ENCODE measurements at places on chromosomes 7 and 10.

- no peak for DNase-seq
Measured at GRCh38 chr7:151076863-151077704, 3.5 kb downstream of the FASTK start.

DNA sequence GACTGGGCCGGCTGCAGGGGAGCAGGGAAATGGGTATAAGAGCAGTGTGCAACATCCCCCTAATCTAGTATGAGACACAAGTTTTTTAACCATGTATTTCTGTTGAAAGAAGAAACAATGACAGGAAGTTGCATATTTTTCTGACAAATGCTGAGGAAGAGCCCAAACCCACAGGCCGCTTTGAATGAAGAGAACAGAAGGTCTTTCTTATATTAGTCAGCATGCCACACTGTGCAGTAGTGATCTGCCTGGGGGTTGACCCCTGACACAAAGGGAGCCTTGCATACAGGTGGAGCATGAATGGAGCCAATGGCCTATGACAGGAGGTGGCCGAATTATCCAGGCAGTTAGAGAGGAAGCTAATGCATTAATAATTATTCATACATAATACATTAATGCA is 518.3 kb downstream of the PLXDC2 start:
- no peak for DNase-seq

GRCh38 chr7:38318803-38319416 is 45.5 kb upstream of the TARP start:
- peak; percentile 86 for DNase-seq

GRCh38 chr7:94276795-94277194 is 117.9 kb upstream of the COL1A2 start:
- peak; percentile 64 for DNase-seq

DNA sequence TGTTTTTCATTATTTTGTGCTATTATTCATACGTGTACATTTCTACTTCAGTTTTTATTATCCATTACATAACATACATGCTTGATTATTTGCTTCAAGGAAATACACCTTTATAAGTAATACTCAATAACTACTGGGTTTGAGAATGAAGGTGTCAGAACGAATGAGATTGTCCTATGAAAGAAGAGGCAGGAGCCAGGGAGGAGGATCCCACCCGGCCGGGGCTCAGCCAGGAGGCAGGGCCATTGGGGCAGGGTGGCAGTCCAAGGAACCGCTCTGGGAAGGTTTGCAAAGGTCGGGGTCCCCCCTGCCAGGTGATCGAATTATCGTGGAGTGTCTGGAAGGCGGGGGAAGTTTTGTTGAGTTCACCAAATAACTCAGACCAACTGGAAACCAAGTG is 9.1 kb downstream of the TRIM56 start:
- no peak for DNase-seq

- DNase-seq, result peak; percentile 42
Measured at GRCh38 chr7:50739744-50740435, 42.8 kb downstream of the GRB10 start.

DNA sequence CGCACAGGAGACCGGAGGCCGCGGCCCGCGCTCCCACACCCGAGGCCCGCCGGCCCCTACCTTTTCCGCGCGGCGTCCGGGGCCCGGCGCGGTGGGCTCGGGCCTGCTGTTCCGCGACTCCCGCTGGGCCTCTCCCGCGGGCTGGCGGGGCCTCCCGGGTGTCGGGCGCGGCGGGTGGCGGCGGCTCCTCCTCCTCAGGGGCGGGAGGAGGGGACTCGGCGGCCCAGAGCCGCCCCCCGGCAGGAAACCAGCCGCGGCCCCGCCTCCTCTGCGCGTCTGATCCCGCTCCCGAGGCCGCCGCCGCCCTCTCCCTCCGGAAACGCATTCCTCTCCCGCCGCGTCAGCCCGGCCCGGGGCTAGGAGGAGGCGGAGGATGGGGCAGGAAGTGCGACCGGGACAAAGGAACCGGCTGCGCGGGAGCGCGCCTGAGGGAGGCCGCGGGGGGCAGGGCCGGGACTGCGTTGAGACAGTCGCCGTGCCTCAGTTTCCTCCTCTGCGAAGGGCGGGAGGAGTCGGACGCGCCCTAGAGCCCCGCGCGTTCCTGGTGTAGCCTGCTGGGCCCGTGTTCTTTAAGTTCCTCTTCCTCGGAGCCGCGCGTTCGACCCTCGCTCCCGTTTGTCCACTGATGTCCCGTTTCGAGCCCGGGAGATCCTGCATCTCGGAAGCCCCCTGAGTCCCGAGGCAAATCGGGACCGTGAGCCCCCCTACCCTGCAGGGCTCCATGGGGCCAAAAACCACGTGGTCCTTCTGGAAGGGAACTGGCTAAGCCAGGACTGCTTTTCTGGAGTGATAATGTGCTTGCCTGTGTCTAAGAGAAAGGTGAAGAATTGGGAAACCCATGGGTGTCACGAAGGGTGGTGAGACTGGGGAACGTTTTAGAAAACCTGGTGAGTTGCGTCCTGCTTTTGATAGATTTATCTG is at the start of gene ITGB1:
TSS of gene ITGB1 (minus strand) at position 146 of the 921 bp plus-strand sequence. CDS start 22,672 bp downstream, outside the sequence.
- peak; percentile 90 for DNase-seq

- DNase-seq, result no peak
Measured at GRCh38 chr10:102324061-102324460, 71.4 kb upstream of the NFKB2 start.

GRCh38 chr7:155948845-155949244 is 136.6 kb upstream of the SHH start:
- DNase-seq, result no peak

DNA sequence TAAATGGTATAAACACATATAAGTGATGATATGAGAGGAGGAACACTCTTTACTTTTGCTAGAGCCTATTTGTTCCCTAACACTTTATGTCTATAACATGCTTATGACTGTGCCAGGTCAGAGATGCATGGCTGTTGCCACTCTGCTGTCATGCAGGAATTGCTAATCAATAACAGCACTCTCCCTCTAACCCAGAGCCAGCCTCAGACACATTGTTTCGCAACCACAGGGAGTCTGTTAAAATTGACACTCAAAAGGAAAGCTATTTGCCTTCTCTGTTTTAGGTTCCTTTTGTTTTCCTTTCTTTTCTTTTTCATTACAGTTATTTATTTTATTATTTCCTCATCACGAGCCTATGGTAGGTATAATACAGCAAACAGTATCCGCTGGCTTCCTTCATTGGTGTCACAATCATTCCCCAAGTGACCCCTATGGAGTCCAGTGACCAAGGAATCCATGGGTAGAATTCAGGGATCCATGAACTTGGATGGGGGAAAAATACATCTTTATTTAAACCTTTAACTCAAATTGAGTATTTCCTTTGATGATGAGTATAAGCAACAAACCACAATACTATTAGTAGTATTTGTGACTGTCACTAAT is 6.8 kb downstream of the PON2 start:
- no peak for DNase-seq

GRCh38 chr7:70505886-70506285 is 626.1 kb upstream of the GALNT17 start:
- DNase-seq, result no peak

GRCh38 chr10:96840841-96841518 is 8.9 kb downstream of the LCOR start:
- DNase-seq, result peak; percentile 87

DNA sequence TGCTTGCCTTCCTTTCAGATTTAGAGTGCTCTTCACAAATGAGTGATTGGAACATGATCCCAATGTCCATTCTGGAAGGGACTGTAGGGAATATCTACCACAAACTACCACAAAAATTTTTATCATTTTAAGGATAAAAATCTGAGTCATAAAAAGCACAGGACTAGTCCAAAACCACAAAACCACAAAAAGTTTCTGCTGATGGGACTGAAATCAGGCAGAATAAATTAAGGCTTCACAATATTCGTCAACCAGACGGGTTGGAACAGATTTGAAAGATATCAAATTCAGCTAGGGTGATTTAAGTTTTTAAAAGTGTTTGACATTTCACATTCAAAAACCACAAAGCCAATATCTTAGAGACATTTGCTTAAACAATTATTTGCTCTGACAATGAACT is 100.1 kb upstream of the PTN start:
- peak; percentile 93 for DNase-seq

- DNase-seq, result no peak
Measured at GRCh38 chr10:71300555-71301370, 18.3 kb upstream of the SLC29A3 start.

- DNase-seq, result no peak
Measured at GRCh38 chr10:2575460-2575859, 491.9 kb upstream of the PFKP start.

DNA sequence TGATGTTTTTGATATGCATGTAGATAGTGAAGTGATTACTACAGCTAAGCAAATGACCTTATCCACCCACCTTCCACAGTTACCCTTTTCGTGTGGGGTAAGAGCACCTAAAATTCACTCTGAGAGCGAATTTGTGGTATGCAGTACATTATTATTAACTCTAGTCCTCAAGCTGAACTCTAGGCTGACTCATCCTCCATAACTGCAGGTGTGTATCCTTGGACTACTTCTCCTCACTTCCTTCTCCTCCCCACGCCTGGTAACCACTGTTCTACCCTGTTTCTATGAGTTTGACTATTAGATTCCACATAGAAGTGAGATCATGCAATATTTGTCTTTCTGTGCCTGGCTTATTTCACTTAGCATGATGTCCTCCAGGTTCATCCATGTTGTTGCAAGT is 484.6 kb downstream of the GATA3 start:
- DNase-seq, result peak; percentile 64

- DNase-seq, result no peak
Measured at GRCh38 chr7:70416347-70416985, 715.5 kb upstream of the GALNT17 start.

DNA sequence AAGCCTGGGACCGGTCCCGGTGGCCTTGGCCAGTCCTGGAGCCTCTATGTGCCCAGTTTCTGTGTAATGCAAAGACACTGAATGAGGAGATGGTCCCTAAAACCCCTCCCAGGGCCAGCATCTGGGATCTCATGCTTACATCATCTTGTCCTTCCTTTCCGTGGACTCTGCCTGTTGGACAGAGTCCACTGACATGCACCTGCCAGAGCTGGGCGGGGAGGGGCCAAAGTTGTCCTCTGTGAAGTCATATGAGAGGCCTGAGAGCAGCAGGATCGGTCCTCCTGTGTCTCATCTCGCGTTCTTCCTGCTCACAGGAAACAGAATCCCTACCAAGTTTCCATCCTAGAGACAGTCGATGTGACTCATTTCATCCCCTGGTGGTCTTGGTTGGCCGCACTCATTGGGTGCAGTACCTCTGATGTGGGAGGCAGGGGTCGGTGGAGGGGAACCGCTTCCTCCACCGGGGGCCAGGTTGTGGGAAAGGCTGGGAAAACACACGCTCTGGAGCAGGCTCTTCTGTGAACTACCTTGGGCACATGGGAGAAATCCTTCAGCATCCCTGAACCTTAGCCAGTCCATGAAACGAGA is 389.6 kb upstream of the PODXL start:
- no peak for DNase-seq

GRCh38 chr10:77401683-77402082 is 235.9 kb downstream of the KCNMA1 start:
- no peak for DNase-seq

DNA sequence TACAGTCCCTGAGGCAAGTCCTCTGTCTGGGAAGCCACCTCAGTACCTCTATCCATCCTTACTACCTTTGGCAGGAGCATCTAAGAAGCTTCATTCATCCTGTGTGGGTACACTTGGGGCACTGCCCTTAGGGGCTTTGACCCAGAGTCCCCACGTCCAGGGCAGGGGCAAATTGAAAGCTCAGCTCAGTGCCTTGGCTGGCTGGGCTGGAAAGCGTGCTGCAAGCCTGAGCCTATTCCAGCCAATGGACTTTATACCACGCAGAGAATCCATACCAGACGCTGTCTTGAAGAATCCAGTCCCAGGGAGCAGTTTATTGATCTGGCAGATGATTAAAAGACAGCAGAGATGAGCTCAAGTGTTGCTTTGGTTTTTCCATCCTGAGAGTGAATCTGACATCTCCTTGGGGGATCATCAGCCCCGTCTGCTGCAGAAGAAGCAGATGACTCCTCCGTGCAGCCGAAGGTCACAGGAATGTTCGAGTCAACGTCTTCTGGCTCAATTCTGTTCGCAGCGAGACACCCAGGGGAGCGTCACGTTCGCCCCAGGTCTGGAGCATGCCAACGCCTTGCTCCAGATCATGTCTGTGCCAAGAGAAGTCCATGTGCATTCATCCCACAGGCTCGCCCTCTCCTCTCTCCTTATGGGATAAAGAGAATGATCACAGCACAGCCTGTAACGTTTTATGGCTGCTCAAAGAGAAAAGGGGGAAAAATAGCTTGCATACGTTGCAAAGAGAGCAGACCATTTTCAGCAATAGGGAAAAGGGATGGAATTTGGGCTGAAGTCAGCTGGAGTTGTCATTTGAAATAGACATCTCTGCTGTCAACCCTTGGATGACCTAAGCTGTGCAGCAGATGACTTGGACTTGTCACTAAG is 35.8 kb upstream of the LYZL1 start:
- DNase-seq, result no peak

DNA sequence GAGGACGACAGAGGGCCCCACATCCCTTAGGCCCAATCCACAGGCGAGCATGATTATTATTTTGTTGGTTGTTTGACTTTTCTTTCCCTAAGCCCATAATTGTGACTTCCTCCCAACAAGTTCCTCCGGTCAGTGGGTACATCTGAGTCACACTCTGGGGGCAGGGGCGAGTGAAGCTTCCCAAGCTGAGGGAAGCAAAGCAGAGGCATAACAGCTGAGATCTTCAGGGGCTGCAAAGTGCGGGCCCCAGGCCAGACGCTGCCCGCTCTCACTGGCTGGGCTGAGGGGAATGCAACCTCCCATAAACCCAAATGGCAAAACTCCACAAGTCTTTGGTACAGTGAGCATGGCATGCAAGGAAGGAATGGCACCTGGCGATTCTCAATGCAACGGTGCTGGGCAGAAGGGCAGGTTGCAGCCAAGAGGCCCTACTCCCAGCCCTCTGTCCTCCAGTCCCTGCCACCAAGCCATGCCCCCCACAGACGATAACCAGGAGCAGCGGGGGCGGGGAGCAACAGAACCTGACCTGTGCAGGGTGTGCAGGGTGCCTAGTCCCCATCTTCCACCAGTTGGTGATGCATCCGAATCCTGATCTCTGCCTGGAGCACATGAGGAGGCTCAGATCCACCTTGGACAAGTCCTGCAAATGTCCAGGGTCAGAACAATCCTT is 25.3 kb downstream of the TNS3 start:
- DNase-seq, result peak; percentile 57

DNA sequence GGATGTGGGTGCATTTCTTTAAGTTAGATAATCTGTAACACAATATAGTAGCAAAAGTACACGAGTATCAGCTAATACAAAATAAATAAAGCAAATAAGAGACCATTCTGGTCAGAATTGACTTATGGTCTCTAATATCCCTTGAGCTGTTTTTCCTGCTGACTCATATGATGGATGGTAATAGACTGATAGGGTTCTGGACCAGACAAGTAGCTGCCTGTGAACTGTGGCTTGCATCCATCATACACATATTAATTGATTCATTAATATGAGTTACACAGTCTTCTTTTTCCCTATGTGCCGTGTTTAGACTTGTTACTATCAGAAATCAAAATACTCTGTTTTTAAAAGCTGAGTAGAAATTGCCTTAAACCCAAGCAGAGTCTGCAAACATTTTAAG is 762.8 kb downstream of the GATA3 start:
- no peak for DNase-seq

GRCh38 chr10:92208736-92209135 is 82.1 kb downstream of the CPEB3 start:
- peak; percentile 69 for DNase-seq
